ENCODE measurements at places on chromosomes 2 and 18.

DNA sequence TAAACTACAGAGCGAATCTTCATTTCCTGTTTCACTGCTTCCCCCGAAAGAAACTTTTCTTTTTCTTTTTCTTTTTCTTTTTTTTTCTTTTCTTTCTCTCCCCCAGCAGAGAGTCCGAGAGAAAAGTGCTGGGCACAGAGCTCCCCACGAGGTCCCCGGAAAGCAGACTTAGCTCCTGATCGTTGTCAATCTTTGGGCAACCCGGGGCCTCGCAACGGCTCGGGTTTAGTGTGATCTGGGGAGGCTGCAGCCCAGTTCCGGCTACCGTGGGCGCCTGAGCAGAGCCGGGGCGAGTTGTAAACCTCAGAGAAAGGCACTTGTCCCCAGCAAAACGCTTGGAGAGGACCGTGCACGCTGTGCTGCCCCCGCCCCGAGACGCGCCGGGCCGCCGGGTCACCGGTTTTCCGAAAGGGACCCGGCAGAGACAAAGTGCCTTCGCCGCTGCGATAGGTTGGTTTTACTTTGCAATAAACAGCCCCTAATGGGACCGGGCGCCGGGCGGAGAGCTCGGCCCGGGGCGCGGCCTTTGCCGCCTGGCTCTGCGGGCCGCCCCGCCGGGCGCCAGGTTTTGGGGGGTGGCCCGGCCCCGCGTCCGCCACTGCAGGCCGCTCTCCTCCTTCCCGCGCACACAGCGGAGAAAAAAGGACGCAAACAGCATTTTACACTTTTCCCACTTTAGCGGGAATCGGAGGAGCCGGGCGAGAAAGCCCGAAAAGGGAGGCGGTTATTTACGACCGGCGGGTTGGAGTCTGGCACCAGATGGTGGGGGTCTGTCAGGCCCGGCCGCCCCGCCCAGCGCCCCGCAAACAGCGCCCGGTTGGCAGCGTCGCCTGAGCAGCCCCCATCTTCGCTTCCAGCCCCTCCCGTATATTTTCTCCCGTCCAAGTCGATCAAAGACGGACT is 136.0 kb downstream of the INSIG2 start:
- DNase-seq = no peak

DNA sequence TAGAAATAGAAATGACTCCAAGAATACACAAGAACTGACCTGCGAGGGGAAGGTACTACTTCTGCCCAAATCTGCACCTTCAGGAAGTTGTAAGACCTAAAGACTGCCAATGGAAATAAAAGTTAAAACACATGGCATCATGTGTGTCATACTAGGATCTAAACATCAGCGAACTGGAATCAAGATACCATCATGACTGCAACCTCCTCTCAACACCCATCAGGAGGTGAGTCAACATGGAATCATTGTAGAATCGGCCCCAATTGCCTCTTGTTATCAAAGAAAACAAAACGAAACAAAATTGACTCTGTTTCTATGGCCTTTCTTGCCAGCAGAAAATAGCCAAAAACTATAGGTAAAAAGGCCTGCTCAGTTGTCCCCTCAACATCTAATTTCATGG is 15.1 kb downstream of the RDH14 start:
- DNase-seq = no peak

DNA sequence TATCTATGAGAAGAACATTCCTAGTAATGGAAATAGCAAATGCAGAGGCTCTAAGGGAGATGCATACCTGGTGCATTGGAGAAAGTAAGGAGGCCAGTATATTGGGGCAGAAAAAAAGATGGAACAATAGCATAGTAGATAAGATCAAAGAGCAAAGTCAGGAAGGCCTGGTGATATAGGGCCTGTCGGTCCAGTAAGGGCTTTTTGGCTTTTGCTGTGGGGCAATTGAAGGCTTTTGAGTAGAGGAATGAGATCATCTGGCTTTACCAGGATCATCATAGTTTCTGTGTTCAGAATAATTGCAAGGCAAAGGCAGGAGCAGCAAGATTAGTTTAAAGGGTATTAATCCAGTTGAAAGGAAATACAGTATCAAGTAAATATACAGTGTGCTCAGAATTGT is 111.8 kb downstream of the EHBP1 start:
- no peak for DNase-seq

DNA sequence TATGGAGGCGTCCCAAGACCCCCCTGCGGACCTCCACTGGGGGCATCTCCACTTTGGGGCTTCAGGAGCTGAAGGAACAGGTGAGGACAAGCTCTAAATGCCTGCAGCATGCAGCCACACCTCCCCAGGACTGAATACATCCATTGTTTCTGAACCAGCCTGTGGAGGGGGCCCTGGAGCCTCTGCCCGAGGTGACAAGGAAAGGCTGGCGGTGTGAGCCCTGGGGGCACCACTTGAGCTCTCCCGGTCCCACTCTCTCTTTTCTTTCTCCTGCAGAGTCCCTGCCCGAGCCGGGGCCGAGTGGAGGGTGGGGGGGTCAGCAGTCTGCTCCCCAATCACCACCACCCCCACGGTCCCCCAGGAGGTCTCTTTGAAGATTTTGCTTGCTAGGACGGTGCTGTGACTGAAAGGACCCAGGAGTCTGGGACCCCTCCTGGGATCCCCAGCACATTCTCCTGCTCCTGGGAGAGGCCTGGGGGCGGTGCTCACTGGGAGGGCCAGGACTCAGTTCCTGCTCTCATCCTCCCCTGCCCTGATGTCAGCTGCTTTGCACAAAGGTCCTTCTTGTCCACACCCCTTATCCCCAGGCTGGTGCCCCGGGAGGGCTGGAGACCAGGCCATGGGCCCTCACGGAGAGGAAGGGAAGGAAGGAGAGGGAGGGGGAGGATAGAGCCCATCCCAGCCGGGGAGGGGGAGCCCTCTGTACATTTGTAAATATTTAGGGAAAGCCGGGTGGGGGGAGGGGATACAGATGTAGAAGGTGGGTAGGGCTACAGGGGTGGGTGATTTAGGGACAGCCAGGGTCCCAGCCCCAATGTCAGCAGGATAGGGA is 5.7 kb downstream of the CHPF start:
- DNase-seq = no peak
